IPS DF 19.7 (cell line): ENCODE measurements at places on chromosomes 13 and 19.

- no peak for DNase-seq
Measured at GRCh38 chr19:15107061-15108010, at the start of gene SYDE1. SYDE1 (plus strand) TSS chr19:15107401; CDS start chr19:15107434, 33 bp downstream.

DNA sequence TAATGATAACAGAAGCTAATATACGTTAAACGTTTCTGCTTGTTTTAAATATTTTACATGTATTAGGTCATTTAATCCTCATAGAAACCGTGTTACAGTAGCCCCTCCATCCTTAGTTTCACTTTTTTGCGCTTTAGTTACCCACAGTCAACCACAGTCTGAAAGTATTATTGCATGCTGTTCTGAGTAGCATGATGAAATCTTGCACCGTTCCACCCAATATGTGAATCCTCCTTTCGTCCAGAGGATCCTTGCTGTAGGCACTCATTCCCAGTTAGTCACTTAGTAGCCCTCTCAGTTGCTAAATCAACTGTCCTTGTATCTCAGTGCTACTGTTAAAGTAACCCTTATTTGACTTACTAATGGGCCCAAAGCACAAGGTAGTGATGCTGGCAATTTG, 257.8 kb downstream of the ENOX1 start:
- no peak for DNase-seq

DNA sequence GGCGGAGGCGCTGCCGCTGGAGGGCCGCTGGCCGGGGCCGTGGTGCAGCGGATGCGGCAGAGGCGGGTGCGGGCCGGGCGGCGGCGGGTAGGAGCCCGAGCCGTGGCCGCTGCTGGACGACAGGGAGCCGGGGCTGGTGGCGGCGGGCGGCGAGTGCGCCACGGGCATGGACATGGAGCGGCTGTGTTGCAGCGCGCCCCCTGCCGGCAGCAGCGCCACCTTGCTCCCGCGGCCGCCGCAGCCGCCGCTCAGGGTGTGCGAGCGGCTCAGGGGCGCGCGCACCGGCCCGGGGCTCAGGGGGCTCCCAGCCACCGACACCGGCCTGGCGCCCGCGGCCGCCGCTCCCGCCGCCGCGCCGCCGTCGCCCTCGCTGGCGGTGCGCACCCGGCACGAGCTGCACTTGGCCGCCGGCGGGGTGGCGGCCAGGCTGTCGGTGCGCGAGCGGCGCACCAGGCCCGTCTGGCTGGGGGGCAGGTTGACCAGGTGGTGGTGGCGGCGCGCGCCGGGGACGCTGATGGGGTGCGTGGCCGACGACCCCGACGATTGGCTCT, 1.7 kb downstream of the IRS2 start:
- DNase-seq, result no peak

GRCh38 chr19:12052091-12052496, 667 bp downstream of the ZNF878 start:
- no peak for DNase-seq

- no peak for DNase-seq
Measured at GRCh38 chr19:17020823-17021222, 5.8 kb downstream of the CPAMD8 start.

DNA sequence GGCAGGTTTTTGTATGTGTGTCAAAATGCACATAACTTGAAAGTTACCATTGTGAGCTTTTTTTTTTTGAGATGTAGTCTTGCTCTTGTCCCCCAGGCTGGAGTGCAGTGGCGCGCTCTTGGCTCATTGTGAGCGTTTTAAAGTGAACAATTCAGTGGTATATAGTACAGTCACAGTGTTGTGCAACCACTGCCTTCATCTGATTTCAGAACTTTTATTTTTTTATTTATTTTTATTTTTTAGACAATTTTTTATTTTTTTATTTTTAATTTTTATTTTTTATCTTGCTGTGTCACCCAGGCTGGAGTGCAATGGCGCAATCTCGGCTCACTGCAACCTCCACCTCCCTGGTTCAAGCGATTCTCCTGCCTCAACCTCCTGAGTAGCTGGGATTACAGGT, 15.0 kb downstream of the SLC25A42 start:
- no peak for DNase-seq

DNA sequence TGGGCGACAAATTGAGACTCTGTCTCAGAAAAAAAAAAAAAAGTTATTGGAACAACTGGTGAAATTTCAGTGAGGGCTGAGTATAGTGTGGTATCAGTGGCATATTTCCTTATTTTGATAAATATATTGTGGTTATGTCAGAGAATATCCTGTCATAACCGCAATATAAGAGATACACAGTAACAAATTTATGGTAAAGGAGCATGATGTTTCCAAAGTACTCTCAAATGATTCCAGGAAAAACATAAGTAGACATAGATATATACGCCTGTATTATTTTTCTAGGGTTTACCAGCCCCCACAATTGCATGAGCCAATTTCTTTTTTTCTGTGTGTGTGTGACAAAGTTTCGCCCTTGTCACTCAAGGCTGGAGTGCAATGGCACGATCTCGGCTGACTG, 5.7 kb upstream of the C5AR1 start:
- DNase-seq, result no peak

- DNase-seq, result no peak
Measured at GRCh38 chr19:49340069-49340864, 5.1 kb downstream of the CD37 start.

GRCh38 chr19:27846944-27847343, 1366.0 kb downstream of the UQCRFS1 start:
- DNase-seq, result no peak

GRCh38 chr13:34217343-34218025, 399.5 kb downstream of the RFC3 start:
- DNase-seq, result no peak

DNA sequence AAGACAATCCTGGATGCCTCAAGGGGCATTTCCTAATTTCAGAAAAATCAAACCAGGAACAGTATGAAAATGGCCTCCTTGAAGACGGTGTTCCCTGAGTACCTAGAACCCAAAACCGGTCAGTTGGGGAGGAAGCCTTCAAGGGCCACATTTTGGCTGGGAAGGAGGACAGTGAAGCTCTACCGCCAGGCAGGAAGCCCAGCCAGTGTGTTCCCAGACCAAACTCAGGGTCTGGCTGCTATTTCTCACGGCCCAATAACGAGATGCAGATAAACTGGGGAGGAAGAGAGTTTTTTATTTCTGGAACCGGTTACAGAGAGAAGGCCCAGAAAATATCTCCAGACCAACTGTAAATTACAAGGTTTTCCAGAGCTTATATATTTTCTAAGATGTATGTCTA, 24.3 kb upstream of the CEACAM21 start:
- DNase-seq, result no peak

DNA sequence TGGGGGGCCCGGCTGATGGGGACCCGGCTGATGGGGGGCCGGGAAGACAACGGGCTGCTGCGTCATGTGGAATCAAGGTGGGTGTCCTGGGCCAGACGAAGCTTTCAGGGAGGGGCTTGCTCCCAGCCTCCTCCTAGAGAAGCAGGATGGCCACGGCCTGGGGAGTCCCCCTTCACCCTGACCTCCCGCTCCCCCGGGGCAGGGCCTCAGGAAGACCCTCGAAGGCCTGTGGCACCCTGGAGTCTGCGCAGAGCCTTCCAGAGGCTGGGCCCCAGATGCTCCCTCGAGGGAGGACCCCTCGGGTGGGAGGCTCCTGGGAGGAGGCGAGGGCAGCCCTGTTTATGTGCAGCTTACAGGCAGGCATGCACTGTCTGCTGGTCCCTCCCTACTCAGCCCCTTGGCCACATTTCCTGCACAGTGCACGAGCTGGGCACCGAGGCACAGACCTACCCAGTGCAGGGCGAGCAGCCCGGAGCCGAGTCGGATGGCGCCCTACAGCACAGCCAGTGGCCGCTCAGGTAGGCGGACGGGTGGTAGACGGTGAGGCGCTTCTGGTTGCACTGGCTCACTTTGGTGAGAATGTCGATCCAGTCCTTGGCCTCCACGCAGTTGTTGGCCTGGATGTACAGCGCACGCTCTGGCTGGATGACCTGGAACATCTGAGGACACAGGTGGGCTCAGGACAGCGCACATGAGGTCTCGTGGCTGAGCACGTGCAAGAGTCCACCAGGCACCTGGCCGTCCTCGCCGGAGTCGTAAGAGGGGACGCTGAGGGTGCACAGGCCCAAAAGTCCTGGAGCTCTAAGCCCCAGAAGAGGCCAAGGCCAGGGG, 22.4 kb upstream of the C13orf46 start:
- no peak for DNase-seq

DNA sequence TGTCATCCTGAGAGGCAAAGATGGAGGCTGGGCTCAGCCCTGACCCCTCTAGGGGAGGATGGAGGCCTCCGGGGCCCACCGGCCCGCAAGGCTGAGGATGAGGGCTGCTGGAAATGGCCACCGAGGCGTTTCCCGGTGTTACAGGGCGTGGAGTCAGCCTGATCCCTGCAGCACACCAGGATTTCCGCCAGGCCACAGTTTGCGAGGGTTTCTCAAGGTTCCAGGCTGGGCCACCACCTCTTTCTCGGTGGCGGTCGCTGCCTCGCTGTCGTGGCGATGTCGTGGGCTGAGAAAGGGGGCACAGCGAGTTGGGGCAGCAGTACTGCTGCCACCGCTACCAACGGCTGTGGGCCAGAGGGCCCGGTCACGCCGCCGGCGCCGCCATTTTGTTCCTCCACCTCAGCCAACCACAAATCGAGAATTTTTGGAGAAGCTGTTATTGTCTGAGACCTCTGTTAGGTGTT, at the start of gene CSNK1A1L:
TSS of gene CSNK1A1L (minus strand) at position 414 of the 464 bp plus-strand sequence. CDS start at position 6, 408 bp downstream.
- no peak for DNase-seq

DNA sequence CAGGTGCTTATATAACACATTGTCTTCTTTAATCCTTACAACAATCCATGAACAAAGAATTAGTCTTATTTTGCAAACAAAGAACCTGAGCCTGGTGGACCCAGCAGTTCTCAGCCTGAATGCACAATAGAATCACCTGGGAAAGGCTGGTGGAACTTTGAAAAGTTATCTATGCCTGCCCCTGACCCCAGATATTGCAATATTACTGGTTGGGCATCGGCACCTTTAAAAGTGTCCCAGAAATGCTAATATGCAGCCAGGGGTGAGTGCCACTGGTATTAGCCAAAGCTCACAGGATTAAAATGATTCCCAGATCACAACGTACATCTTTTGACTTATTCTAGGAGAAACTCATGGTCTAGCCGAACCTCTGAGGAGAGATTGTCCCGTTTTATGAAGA, 268.8 kb downstream of the KLF5 start:
- DNase-seq, result no peak

GRCh38 chr13:27371932-27372331, 52.5 kb upstream of the GTF3A start:
- DNase-seq, result no peak
